Activated CD4-positive, alpha-beta T cell treated with anti-CD3 and anti-CD28 coated beads, Interleukin-2, amount 10 ng/mL, durations not matched to agents 7 days and 5 days (primary cell): ENCODE measurements at places on chromosomes 6 and 20. TPM values are rescaled to one million over a fixed set of nuclear protein-coding genes. Genes with fewer than 3 reads are reported as not detected.

- DNase-seq, result no peak
- no peak overlapping the region for H3K27ac ChIP-seq
- H3K4me3 ChIP-seq, result no peak overlapping the region
- peaks cover 21% of the 10 kb centered on the region for H3K36me3 ChIP-seq
- peaks cover 14% of the 10 kb centered on the region for H3K4me1 ChIP-seq
These were observed 74.0 kb downstream of the PTPRA start for GRCh38 chr20:2946988-2947961.

The PBX2 gene
- total RNA-seq, result 98.2 TPM

DNA sequence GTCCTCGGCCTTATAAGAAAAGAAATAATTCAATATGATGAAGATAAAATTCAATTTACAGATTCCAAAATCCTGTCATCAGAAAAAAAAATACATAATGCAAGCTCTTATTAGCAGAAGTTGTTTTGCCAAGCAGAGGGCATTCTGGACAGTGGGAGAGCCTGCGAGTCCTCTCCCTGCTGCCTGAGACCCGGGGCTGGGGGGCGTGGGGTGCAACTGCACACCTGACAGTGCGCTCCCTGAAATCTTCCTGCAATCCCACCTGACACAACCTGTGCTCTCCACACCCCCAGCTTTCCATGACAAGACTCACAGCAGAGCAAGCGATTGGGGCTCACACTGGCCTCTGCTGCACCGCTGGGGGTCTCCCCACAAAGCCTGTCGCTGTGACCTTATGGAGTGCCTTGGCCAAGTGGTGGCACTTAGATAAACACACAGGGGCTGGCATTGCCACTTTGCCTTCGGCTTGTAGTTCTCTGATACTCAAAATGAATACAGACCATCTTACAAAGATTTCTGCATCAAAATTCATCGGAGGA lies 130.3 kb upstream of the PDE10A start:
- DNase-seq, result no peak
- H3K4me1 ChIP-seq, result no peaks in the 10 kb centered on the region
- H3K27ac ChIP-seq, result no peak overlapping the region
- no peaks in the 10 kb centered on the region for H3K36me3 ChIP-seq

DNA sequence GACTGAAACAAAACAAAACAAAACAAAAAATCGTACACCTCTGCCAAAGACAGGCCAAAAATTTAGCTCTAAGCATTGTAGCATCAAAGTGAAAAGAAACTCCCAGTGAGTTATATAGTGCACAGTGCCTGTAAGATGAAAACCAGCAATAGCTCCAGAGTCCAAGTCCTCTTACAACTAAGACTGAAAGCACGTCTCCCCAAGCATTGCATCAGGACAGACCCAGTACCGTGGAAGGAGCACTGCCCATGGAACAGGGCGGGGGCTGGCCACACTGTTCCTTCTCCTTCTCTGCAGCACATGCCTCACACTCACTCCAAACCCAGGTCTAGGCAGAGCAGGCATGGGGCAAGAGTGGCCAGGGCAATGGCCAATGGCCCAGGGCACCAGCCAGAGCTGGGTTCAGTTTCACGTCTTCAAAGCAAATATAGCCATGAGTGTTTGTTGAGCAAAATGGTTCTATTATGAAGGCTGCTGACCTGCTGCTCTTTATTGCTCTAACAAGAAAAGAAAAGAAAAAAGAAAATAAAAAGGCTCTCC lies 72.2 kb upstream of the PBOV1 start:
- H3K36me3 ChIP-seq, result no peaks in the 10 kb centered on the region
- no peaks in the 10 kb centered on the region for H3K27me3 ChIP-seq
- DNase-seq, result no peak
- no peak overlapping the region for H3K4me3 ChIP-seq
- H3K4me1 ChIP-seq, result no peaks in the 10 kb centered on the region
- no peak overlapping the region for H3K27ac ChIP-seq

- no peaks in the 10 kb centered on the region for H3K36me3 ChIP-seq
- no peak overlapping the region for H3K27ac ChIP-seq
- no peak for DNase-seq
- peaks cover 14% of the 10 kb centered on the region for H3K4me1 ChIP-seq
These were observed 235.4 kb downstream of the CDC5L start for GRCh38 chr6:44622956-44623355.

- no peak for DNase-seq
- no peak overlapping the region for H3K27ac ChIP-seq
- H3K27me3 ChIP-seq, result no peaks in the 10 kb centered on the region
- peaks cover 14% of the 10 kb centered on the region for H3K36me3 ChIP-seq
These were observed 13.5 kb downstream of the DHX35 start for GRCh38 chr20:38975539-38976120.

The ADTRP gene
- 2.5 TPM for total RNA-seq

DNA sequence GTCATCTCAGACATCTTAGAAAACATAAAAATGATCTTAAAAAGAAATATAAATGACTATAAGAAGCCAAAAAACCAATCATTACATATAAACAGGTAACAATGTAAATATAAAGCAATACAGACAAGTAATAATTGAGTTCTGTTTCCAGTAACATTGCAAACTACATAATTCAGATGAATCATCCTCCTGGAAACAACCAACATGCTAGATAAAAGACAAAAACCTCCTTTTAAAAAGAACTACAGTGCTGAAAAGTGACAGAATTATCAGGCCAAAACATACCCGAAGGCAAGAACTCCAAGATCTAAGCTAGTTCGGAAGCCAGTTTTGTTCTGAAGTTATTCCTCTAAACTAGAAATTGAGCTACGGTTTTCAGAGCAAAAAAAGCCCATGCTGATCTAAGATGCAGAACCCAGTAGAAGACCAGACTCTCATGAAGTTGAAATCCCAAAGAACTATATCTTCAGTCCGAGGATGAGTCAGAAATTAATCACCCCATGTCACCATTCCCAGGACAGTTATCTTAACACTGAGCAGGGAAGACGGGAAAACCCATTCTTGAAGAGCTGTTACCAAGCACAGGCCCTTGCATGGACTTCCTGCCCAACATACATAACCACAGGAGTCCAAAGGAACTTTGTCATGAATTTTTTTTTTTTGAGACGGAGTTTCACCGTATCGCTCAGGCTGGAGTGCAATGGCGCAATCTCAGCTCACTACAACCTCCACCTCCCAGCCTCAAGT lies 9.8 kb downstream of the PGM3 start:
- H3K4me3 ChIP-seq, result no peak overlapping the region
- peaks cover 36% of the 10 kb centered on the region for H3K36me3 ChIP-seq
- no peak for DNase-seq
- H3K27me3 ChIP-seq, result no peaks in the 10 kb centered on the region
- no peak overlapping the region for H3K27ac ChIP-seq

The NKAIN4 gene
- not detected for total RNA-seq

GRCh38 chr20:4513720-4514119 lies 208.0 kb upstream of the PRND start:
- no peak for DNase-seq
- no peak overlapping the region for H3K4me3 ChIP-seq
- H3K36me3 ChIP-seq, result no peaks in the 10 kb centered on the region
- H3K27me3 ChIP-seq, result peaks cover 22% of the 10 kb centered on the region
- no peak overlapping the region for H3K27ac ChIP-seq

DNA sequence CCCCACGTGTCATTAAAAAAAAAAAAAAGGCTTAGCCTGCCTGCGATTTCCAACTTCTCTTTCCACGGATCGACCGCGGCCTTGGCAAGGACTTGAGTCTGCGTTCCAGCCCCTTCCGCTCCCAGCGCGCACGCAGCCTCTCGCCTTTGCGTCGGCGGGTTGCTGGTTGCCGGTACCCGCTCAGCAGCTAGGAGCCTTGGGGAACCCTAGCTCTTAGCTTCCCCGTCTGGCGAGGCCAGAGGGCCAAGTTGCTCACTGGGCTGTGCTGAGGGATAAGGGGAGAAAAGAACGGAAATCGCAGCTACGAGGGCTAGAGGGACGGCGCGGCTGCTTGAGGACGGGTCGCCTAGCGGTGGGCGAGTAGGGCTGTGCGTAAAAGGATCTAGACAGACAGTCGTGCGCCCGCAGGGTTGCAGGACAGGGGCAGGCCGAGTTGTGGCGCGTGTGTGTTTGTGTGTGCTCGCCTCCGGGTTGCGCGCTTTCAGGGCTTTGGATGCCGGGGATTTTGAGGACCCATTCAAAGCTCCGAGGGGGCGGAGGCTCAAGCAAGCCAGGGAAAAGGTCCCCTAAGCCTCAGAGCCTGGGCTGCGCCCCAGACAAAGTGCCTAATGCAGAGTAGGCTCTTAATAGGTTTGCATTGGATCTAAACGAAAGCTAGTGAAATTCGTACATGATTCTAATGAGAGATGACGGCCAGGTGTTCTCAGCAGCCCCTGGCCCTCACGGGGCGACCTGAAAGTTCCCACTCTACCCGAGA lies 40.5 kb upstream of the OSTM1 start:
- peaks cover 42% of the 10 kb centered on the region for H3K4me1 ChIP-seq
- H3K27me3 ChIP-seq, result peaks cover 86% of the 10 kb centered on the region
- DNase-seq, result peak; percentile 35

- no peaks in the 10 kb centered on the region for H3K27me3 ChIP-seq
- no peak overlapping the region for H3K4me3 ChIP-seq
These were observed 133.1 kb downstream of the BCAS1 start for GRCh38 chr20:53937339-53937741.
